NCI-H460 (cell line): ENCODE measurements at places on chromosomes 16 and 17. TPM values are rescaled to one million over a fixed set of nuclear protein-coding genes. Genes with fewer than 3 reads are reported as not detected.

Gene PTX4
- 0.15 TPM in 1 of 2 replicates, not detected in the other for total RNA-seq

Gene KRTAP17-1
- total RNA-seq = not detected in 2 replicates

Gene HP
- not detected in 2 replicates for total RNA-seq

Gene CFAP97D1
- total RNA-seq = 0.09 TPM in 1 of 2 replicates, not detected in the other

Gene KIF2B
- total RNA-seq = not detected in 2 replicates

Gene HBA1
- 2.2 TPM in 1 of 2 replicates, not detected in the other for total RNA-seq

Gene AXIN2
- total RNA-seq = 0.02 and 0.06 TPM in 2 replicates

Gene ABCA5
- 6.2 and 12.4 TPM in 2 replicates for total RNA-seq

DNA sequence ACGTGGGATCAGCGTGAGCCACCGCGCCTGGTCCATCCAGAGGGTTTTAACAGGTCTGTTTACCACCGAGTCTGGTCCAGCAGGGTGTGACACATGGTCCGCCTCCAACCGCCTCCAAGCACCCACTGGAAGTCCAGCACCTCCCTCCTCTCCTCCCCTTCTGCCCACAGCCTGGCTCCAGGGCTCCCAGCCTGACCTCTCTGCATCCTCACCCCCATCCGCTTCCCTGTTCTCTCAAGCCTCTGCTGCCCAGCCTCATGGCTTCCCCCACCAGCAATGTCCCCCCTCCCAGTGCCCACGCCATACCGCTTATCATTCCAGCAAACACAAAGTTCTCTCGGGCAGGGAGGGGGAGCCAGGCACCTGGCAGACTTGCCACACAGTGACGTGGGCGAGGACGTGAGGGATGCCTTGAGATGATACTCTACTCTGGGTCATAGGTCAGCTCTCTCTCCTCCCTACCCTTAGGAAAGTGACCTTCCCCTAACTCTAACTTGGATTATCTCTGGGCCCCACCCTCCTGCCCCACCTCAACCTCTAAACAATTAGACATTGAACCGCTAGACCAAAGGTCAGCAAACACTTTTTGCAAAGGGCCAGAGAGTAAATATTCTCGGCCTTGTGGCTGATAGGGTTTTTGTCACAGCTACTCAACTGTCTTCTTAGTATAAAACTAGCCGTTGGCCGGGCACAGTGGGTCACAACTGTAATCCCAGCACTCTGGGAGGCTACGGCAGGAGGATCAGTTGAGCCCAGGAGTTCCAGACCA is 23.1 kb downstream of the CDC42EP4 start:
- no peak for DNase-seq

DNA sequence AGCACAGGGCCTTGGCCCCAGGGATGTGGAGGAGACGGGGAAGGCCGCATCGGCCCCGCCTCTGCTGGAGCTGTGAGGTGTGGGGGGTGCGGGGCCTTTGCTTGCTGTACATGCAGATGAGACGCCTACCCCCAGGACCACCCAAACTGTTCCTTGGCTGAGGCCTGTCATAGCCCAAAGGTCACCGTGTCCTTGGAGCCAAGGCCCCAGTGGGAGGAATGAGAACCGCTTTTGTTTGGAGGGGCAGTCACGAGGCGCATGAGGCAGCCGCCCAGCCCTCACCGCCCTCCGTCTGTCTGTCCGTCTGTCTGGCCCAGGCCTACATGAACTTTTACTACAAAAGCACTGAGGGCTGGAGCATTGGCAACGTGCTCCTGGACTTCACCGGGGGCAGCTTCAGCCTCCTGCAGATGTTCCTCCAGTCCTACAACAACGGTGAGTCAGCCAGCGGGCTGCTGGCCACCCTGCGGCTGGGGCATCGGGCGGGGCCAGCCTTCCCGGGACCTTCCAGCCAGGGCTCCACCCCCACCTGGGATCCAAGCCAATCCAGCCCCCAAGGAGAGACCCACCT is 8.8 kb downstream of the TAX1BP3 start:
- DNase-seq = no peak

GRCh38 chr17:2436316-2436905 is 35.6 kb upstream of the MNT start:
- DNase-seq = no peak

GRCh38 chr17:17704931-17705330 is 23.7 kb downstream of the RAI1 start:
- DNase-seq = no peak

GRCh38 chr16:27025581-27025980 is 41.1 kb upstream of the C16orf82 start:
- DNase-seq = no peak

GRCh38 chr17:74571621-74572270 is 4.4 kb upstream of the CD300H start:
- no peak for DNase-seq

DNA sequence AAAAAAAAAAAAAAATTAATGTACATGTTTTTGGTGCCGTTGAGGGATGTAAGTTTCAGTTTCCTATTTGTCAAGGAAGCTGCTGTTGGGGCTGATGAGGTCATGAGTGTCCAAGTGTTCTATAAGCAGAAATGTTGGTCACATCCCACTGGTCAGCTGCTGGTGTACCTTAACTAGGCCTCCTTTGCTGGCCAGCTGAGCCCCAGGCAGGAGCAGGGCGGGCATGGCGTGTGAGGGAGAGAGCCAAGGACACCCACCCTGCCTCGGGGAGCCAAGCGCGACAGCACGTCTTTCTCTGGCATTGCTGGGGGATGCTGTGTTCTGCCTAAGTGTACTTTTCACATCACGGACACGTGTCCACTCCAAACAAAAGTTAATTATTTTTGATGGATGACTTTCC is 108.1 kb upstream of the CDC42EP4 start:
- no peak for DNase-seq

DNA sequence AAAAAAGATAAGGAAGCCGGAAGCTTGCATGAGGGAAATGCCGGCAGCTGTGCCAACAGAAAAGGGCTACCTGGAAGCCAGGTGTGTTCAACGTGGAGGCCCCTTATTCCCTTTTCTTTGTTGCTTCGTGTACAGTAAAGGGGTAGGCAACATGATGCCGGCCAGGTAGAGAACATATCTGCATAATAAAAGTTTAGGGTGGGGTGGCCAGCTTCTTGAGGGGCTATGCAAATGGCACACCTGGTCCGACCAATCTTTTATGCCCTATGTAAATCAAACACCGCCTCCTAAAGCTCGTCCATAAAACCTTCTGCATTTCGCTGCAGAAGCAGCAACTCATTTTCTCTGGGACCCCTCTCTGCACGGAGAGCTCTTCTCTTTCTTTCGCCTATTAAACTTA is 911.6 kb downstream of the KCNJ2 start:
- DNase-seq = no peak

DNA sequence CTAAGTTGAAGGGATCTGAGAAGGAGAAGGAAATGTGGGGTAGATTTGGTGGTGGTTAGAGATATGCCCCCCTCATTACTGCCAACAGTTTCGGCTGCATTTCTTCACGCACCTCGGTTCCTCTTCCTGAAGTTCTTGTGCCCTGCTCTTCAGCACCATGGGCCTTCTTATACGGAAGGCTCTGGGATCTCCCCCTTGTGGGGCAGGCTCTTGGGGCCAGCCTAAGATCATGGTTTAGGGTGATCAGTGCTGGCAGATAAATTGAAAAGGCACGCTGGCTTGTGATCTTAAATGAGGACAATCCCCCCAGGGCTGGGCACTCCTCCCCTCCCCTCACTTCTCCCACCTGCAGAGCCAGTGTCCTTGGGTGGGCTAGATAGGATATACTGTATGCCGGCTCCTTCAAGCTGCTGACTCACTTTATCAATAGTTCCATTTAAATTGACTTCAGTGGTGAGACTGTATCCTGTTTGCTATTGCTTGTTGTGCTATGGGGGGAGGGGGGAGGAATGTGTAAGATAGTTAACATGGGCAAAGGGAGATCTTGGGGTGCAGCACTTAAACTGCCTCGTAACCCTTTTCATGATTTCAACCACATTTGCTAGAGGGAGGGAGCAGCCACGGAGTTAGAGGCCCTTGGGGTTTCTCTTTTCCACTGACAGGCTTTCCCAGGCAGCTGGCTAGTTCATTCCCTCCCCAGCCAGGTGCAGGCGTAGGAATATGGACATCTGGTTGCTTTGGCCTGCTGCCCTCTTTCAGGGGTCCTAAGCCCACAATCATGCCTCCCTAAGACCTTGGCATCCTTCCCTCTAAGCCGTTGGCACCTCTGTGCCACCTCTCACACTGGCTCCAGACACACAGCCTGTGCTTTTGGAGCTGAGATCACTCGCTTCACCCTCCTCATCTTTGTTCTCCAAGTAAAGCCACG is 28.3 kb downstream of the STH start:
- DNase-seq = no peak

GRCh38 chr17:76862494-76862893 is 5.7 kb upstream of the MGAT5B start:
- no peak for DNase-seq

- no peak for DNase-seq
These were observed 1.9 kb downstream of the ADAM11 start for GRCh38 chr17:44760474-44761308.

GRCh38 chr17:15398736-15399331 is 57.4 kb upstream of the TEKT3 start:
- no peak for DNase-seq

GRCh38 chr16:17328932-17329331 is 141.8 kb downstream of the XYLT1 start:
- DNase-seq = no peak

- DNase-seq = no peak
These were observed 471.6 kb upstream of the ERCC4 start for GRCh38 chr16:13448346-13448745.

GRCh38 chr17:43570518-43570928 is 24.4 kb upstream of the ETV4 start:
- no peak for DNase-seq

DNA sequence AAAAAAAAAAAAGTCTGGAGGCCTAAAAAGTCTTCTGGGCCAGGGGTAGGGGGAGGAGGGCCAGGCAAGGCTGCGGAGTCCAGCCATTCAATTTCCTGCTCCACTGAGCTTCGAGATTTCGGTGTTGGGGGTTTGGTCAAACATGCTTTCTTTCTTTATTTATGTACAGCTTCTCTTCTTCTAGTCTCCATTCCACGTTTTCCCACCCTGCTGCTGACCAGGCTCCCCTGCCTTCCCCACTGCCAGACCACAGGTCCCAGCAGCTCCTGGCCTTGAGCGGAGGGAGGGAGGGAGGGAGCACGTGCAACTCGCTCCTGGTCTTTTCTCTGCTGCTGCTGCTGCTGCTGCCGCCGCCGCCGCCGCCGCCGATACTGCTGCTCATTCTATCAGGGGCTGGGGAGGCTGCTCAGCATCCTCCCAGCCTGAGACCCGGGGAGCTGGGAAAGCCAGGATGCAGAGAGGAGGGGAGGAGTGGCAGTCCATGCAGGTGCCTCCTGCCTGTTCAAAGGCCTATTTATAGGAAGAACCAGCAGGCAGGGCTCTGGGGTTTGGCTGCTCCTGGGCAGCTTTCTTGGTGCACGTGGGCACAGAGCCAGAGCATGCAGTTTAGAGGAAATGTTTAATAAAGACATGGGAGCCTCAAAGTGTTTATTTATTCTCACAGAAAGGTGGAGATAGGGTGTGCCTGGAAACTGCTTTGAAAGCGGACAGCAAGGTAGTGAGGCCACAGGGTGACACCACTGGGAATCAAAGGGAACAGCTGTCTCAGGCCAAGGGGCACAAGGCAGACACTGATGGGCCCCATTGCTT is 23.4 kb upstream of the ZFHX3 start:
- no peak for DNase-seq

DNA sequence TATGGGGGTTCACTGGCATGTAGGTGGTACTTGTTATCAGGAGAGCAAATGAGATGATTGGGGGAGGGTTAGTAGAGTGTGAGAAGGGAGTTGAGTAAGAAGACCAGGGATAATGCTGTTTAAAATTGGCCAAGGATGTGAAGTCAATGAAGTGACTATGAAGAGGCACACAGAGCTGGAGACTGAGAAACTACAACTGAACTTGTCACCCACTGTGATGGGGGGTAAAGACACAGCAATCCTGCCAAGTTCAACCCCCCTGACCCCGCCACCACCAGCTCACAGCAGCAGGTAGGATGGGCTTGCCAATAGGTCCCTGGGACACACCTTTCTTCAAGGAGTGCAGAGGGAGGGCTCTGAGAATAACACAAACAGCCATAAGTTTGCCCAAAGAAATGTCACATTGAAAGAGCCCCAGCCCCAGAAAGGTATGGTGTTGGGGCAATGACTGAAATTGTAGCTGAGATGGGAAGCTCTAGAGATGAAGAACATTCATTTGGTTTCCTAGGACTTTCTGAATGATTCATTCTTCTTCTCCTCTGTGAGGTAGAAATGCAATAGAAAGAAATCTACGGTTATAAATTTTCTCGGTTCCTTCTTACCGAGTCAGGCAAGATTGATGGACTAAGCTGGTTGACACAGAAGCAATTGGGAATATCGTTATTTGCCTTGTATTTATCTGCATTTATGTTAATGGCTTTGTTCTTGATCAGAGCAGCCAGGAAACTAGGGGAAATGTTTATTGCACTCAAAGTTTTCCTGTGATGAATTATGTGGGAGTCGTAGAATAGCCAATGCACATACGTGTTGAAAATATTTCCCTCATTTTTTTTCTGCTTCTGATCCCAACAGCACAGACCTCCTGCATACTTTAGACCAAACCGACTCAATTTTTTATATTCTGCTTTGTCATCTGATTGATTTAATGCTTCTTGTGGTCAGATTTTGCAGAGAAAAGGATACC is 595.2 kb upstream of the CDH11 start:
- DNase-seq = no peak

GRCh38 chr17:18951941-18952842 is at the start of gene SLC5A10:
Gene SLC5A10, plus strand, starts transcription at chr17:18952165. Its CDS starts 41 bp downstream, at chr17:18952206.
- DNase-seq = no peak

- DNase-seq = no peak
These were observed 60.6 kb upstream of the CMIP start for GRCh38 chr16:81384006-81384405.

DNA sequence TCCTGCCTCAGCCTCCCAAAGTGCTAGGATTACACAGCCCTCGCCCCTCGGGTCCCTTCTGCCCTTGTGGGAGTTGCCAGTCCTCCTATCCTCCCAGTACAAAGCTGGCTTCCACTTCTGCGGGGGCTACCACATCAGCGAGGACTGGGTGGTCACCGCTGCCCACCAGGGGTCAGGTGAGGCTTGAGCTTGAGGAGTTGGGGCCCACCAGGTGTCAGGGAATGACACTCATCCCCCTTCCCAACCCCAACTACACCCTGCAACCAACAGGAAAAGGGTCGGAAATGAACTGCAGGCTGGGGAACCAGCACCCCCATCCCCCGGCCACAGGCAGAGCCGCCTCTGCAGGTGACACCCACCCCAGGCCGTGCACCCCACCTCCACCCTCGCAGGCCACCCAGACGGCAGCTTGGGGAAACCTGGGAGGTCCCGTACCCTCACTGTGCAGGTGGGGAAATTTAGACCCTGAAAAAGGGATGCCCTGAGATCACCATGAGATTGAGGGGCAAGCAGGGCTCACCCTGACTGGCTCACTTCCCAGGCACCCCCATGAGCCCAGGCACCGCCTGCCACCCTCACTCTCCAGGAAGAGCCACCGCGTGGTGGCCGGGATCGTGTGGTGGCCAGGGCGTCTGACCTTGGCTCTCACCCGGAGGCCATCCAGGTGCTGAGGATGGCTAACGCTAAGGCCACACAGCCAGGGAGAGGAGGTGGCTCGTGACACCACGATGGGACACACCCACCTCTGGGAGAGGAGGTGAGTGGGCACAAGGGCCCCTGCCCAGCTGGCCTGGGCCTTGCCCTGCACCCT is 8.0 kb downstream of the CTRB1 start:
- DNase-seq = no peak

- DNase-seq = no peak
These were observed 7.7 kb upstream of the CEP295NL start for GRCh38 chr17:78910497-78911284.

- DNase-seq = no peak
These were observed 40.8 kb downstream of the YPEL2 start for GRCh38 chr17:59372138-59372751.

- peak; percentile 16 for DNase-seq
These were observed at the start of gene BTBD17 for GRCh38 chr17:74361230-74362068. Gene BTBD17, minus strand, starts transcription at chr17:74361868. Its CDS starts 49 bp downstream, at chr17:74361819.
